AG08395 (cell line): ENCODE measurements at places on chromosomes 16 and 17.

DNA sequence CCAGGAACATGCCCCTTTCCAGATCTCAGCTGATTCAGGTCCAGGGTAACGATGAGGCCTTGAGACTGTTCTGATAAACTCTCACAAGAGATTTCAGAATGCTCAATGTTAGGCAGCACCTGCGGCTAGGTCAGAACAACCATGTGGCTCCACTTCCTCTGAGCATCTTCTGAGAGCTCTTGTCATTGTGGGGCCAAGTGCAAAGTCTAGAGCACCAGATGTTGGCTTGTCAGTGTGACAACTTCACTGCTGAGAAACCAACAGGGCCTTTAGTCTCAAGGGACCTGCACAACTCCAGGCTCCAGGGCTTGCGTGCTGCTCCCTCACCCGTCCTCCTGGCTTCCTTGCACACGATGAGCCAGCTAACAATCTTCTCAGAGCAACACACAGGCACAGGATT is 29.0 kb downstream of the FCSK start:
- no peak for DNase-seq

- no peak for DNase-seq
Observed at GRCh38 chr16:26563018-26563417, 503.7 kb upstream of the C16orf82 start.

GRCh38 chr16:67161595-67162058 is 1.9 kb downstream of the FBXL8 start:
- DNase-seq, result no peak

- DNase-seq, result peak; percentile 11
Observed at GRCh38 chr17:38958756-38959155, 8.4 kb downstream of the FBXO47 start.

DNA sequence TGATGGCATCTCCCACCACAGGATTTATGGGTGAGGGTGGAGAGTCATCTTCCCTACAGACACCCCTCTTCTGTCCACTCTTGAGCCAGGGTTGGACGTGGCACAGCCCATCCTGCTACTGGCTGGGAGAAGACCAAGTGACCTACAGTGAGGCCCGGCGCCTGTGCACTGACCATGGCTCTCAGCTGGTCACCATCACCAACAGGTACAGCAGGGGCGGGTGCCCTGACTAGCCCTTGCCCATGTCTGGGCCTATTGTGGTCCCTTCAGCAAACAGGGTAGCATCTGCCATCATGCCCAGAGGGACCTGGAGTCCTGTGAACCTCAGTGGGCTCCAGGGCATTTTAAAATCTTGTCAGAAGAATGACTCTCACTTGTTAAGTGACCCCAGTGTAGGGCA is 48.2 kb downstream of the MRC2 start:
- DNase-seq, result no peak

DNA sequence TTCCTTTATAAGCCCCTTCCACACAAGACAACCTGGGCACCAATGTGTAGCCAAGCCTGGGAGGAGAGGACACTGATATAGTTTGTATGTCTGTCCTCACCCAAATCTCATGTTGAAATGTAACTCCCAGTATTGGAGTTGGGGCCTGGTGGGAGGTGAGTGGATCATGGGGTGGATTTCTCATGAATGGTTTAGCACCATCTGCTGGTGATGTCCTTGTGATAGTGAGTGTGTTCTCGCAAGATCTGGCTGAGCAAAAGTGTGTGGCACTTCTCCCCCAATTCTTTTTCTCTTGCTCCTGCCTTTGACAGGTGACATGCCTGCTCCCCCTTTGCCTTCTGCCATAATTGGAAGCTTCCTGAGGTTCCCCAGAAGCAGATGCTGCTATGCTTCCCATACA is 135.8 kb downstream of the USP31 start:
- DNase-seq, result no peak

DNA sequence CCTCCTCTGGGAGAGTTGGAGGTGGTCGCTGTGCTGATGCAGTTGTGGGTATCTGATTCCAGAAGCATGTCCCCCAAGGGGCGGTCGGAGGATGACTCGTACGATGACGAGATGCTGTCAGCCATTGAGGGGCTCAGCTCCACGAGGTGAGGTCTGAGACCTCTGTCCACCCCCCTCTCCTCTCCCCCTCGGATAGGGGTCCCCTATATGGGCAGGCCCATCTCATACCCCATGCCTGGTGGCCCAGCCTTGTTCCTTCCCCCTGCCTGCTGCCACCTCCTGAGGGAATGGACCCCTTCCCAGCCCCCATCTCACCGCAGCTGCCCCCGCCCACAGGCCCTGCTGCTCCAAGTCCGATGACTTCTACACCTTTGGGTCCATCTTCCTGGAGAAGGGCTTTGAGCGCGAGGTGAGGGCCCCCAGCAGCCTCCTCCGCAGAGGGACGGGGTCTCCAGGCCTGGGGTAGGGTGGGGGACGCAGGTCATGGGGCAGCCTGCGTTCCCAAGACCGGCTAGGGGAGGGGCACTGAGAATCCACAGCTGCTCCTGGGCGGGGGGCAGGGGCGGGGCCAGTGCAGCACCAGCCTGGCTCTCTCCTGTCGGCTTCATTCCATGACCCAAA is 39.2 kb downstream of the ADCY7 start:
- DNase-seq, result no peak

- DNase-seq, result no peak
Observed at GRCh38 chr16:81971853-81972252, 39.4 kb downstream of the SDR42E1 start.

DNA sequence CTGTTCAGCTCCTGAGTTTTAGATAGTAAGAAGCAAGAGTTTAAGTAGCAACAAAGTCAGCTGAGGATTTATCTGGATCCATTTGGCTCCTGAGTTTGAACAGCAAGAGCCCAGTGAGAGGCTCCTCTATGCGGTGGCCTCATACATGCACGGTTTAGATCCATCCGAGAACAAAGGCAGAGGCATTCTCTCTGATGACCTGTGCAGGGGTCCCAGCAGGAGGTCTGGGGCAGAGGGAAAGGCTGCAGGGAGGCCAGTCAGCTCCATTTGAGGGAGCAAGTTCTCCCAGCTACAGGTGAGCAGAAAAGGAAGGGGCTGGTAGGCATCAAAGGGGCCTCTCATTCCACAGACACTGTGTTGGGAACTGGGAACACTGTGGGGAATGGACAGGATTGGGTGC is 16.5 kb downstream of the PITPNM3 start:
- no peak for DNase-seq

- no peak for DNase-seq
Observed at GRCh38 chr16:9002042-9002441, 38.3 kb upstream of the USP7 start.

- peak; percentile 42 for DNase-seq
Observed at GRCh38 chr16:70460737-70461261, 6.4 kb downstream of the FCSK start.

- DNase-seq, result peak; percentile 43
Observed at GRCh38 chr16:15642557-15643047, 352 bp downstream of the MARF1 start.

DNA sequence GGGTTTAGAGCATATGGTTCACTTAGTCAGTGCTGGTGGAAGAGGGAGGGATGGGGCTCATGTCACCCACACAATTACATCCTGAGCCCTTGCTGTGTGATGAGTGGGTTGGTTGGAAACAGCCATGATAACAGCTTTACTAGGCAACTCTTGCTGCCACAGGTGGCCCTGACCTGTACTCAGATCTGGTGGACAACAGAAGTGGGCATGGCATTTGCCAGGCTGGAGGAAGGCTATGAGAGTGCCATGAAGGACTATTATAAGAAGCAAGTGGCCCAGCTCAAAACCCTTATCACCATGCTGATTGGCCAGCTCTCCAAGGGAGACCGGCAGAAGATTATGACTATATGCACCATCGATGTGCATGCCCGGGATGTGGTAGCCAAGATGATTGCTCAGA is 105.8 kb downstream of the DNAH9 start:
- no peak for DNase-seq

GRCh38 chr16:4566144-4566543 is 10.0 kb downstream of the C16orf96 start:
- DNase-seq, result no peak

DNA sequence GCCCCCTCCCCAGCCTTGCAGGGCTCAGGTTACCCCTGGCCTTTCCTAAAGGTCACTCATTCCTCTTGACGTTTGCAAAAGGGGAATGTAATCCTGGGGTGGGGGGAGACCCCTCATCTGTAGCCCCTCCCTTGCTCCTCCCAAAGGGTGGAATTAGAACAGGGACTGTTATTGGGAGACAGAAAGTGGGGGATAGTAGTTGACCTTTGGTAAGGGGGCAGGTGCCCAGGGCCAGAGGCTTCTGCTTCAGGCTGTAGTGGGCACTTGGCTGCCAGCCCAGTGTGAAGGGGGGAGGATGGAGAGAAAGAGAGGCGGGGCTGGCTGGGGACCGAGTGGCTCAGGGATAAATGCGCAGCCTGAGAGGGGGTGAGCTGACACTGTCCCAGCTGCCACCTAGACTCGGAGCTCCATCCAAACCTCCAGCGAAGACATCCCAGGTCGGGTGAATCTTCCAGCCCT is at the start of gene ENO3:
ENO3 (plus strand) TSS at position 374 of the 459 bp plus-strand sequence. CDS start 711 bp downstream, outside the sequence.
- no peak for DNase-seq

DNA sequence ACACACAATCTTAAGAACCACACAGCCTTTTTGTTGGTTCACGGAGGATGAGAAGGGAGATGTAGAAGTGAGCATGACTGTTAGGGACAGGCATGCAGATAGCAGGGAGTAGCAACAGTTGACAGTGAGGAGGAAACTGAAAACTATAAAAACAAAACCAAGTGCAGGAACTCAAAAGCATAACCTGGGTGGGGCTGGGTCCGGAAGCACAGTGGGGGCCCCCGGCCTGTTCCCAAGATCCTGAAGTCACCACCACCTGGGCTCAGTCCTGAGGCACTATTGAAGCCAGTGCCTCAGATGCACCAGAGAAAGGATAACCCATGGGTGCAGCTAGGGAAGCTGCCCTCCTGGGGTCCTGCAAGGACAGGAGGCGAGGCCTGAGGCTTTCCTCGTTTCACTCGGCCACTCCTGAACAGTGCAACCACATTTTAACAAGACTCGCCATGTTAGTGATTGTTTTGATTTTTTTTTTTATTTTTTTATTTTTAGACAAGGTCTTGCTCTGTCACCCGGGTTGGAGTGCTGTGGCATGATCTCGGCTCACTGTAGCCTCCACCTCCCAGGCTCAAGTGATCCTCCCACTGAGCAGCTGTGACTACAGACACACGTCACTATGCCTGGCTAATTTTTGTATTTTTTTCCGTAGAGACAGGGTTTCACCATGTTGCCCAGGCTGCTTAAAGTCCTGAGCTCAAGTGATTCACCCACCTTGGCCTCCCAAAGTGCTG is 27.7 kb upstream of the CBX4 start:
- no peak for DNase-seq

- no peak for DNase-seq
Observed at GRCh38 chr16:17258848-17259713, 211.7 kb downstream of the XYLT1 start.

DNA sequence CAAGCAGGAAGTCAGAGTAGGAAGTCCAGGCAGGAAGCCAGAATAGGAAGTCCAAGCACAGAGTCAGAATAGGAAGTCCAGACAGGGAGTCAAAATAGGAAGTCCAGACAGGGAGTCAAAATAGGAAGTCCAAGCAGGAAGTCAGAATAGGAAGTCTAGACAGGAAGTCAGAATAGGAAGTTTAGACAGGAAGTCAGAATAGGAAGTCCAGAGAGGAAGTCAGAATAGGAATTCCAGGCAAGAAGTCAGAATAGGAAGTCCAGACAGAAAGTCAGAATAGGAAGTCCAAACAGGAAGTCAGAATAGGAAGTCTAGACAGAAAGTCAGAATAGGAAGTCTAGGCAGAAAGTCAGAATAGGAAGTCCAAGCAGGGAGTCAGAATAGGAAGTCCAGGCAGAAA is 105.3 kb upstream of the C16orf82 start:
- DNase-seq, result no peak

DNA sequence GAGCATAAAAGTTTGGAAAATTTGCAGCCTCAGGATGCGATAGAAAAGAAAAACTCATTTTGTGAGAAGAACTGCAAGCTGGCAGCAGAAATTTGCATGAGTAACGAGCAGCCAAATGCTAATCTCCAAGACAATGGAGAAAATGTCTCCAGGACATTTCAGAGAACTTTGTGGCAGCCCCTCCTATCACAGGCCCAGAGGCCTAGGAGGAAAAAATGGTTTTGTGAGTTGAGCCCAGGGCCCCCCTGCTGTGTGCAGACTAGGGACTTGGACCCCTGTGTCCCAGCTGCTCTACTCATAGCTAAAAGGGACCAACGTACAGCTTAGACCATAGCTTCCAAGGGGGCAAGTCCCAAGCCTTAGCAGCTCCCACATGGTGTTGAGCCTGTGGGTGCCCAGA is 34.3 kb downstream of the APPBP2 start:
- no peak for DNase-seq

GRCh38 chr17:66397486-66397885 is 95.1 kb downstream of the PRKCA start:
- DNase-seq, result no peak

DNA sequence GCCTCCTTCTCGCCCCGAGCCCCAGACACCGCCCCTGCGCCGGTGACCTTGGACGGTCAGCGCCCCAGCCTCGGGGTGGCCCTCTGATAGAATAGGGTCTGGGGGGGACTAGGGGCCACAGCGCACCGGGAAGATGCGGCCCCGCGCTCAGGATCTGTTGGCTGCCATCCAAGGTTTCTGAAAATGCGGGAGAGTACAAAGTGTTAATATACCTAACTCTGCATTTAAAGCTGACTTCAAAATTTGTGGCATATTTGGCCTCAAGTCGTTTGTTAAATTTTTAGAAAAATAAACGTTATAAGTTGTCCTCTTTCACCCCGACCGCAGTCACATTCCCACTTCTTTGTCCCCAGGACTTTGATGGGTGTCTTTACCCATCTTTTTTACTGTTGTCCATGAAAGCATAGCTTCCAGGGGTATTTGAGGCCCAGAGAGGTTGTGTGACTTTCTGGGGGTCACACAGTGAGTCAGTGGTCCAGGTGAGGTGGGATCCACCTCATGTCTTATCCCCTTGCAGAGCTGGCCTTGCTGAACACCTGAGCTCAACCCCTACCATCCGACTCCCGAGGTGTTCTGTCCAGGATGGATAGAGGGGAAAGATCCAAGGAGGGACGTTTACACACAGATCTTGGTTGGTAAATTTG is 796 bp downstream of the NT5M start:
- DNase-seq, result no peak

GRCh38 chr17:2563543-2563942 is 29.9 kb upstream of the PAFAH1B1 start:
- DNase-seq, result no peak

DNA sequence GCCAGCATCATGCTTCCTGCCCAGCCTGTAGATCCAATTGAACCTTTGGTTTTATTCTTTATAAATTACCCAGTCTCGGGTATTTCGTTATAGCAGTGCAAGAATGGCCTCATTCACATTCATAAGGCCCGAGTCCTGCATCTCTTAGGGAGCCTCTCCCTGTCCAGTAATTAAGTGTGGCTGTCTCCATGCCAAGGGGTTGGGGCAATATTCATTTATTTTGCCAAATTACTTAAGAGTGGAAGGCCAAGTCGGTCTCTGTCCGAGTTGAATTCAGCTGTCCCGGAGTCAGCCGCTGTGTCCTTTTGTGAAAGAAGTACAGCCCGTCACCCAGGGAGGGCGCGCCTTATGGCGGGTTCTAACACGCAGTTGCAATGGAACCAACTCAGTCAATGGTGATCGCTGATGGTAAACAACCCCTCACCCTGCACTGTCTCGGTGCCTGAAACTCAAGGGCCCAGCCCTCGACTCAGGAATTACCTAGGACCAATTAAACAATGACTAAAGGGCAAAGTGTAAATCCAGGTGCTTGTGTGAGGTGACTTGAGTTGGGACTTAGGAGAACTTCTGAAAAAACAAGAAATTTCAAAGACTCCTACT is 22.2 kb downstream of the KIAA0513 start:
- DNase-seq, result no peak
